CD4-positive, alpha-beta T cell treated with Interferon alpha-2 for 1 hour (primary cell): ENCODE measurements at places on chromosomes 6 and 20.

GRCh38 chr6:167162591-167162990 is 4.8 kb upstream of the GPR31 start:
- no peak for DNase-seq

DNA sequence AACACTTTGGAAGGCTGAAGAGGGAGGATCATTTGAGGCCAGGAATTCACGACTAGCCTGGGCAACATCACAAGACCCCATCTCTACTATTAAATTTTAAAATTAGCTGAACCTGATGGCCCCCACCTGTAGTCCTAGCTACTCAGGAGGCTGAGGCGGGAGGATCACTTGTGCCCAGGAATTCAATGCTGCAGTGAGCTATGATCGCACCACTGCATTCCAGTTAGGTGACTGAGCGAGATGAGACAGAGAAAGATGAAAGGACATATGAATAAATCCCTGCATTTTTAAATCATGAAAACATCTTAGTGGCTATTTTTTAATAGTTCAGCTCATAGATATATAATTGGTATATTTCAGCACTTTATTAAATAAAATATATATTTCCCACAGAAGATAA is 93.8 kb downstream of the GPR63 start:
- DNase-seq: no peak

- DNase-seq: no peak
These were observed 5.5 kb upstream of the NPBWR2 start for GRCh38 chr20:64112691-64113443.

DNA sequence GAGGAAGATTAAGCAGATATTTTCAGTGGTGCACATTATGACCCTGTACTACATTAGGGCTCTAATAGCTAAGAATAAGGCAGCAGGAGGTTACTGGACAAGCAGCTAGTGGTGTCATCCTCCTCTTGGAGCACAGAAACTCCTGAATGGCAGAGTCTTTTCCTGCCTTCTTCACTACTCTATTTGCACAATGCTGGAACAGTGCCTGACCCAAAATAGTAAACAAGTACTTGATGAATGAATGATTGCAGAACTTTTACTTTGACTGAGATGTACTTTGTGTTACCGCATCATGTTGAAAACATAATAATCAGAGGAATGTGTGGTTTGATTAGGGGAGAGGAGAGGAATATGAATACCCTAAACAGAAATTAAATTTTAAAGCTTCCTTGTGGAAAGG is 30.0 kb upstream of the UST start:
- DNase-seq: no peak

- DNase-seq: no peak
These were observed 203.0 kb downstream of the CDC5L start for GRCh38 chr6:44590471-44590870.

DNA sequence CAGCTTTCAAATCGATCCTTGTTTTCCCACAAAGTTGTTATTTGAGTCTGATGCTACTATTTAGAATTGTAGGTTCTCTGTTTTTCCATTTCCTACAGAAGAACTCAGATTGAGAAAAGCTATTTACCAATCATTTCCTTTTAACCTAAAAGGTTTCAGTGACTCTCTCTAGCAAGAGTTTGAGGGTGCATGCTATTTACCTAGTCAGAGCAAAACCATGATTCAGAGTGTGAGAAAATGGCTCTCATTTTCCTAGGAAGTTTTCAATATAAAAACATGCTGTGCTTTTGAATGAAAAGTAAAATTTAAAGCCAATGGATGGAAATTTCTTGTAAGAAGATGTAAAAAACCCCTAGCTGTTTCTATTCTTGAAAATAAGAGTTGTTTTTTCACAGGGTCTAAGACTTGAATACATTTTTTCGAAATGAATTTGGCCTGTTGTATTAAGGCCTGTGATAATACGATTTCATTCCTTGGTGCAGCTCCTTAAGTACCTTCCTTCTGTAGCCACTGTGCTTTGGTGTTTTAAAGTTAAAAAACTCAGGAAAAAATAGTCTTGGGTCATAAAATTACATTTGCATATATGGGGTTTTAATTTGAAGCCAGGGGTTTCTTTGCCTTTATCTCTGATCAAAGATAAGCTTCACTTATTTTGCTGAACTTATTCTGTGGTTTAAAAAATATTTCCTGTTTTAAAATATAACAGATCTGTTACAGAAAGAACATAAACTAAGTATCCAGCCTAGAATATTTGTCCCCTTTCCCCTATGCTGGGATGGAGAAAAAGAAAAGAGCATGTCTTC is 18.0 kb upstream of the RSPH3 start:
- no peak for DNase-seq

DNA sequence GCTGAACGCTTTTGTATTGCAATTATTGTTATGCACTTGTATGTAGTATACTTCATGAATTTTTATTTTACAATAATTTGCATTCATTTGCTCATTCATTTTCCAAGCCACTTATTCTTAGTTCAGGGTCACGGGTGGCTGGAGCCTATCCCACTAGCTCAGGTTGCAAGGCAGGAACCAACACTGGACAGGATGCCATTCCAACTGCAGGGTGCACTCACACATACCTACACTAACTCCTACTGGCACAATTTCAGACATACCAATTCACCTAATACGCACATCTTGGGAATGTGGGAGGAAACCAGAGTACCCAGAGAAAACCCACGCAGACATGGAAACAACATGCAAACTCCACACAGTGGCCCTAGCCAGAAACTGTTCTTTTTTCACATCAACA is 61.8 kb downstream of the LMBRD1 start:
- no peak for DNase-seq

DNA sequence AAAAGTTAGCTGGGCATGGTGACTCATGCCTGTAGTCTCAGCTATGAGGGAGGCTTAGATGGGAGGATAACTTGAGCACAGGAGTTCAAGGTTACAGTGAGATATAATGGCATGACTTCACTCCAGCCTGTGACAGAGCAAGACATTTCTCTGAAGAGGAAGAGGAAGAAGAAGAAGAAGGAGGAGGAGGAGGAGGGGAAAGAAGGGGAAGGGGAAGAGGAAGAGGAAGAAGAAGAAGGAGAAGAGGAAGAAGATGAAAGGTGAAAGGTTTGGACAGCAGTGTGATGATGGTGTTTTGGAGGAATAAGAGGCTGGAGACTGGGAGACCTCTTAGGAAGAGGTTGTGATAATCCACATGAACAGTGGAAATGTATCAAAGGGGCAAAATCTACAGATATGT is 410.7 kb upstream of the JAG1 start:
- DNase-seq: no peak

DNA sequence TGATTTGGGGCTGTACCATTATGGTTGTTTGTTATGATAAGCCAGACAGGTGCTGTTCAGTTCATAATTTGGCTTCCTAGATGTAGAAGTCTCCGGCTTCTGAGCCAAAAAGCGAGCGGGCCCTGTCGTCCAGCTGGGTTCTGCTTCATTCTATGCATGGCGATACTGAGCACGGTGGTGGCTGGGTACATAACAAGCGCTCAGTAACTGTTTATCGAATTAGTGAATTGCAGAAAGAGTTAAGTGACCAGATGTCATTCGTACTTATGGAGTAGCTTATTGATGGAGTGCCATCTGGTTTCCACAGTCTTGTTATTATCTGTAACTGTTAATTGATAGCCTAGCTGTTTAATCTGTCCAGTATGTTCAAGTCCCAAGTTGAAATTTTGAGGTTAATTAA is 85.0 kb downstream of the DTD1 start:
- no peak for DNase-seq

DNA sequence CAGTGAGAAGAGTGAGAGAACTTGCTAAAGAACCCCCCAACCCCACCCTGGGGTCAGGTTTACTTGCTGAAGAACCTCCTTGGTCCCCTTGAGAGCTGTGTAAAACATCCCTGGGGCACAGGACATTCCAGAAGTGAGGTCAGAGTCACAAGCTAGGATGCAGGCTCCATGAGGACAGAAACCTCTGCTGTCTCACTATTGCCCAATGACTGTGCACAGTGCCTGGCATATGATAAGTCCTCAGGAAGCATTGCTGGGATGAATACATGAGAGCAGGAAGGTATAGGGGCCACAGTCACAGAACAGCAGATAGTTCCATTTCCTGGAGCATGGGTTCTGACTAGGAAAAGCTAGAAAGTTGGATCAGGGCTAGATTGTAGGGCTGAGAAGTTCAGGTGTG is 18.4 kb downstream of the NT5E start:
- DNase-seq: no peak

GRCh38 chr6:39049575-39050283 is 1.1 kb downstream of the GLP1R start:
- no peak for DNase-seq

- DNase-seq: no peak
These were observed 411.2 kb upstream of the SULF2 start for GRCh38 chr20:48196486-48196885.

DNA sequence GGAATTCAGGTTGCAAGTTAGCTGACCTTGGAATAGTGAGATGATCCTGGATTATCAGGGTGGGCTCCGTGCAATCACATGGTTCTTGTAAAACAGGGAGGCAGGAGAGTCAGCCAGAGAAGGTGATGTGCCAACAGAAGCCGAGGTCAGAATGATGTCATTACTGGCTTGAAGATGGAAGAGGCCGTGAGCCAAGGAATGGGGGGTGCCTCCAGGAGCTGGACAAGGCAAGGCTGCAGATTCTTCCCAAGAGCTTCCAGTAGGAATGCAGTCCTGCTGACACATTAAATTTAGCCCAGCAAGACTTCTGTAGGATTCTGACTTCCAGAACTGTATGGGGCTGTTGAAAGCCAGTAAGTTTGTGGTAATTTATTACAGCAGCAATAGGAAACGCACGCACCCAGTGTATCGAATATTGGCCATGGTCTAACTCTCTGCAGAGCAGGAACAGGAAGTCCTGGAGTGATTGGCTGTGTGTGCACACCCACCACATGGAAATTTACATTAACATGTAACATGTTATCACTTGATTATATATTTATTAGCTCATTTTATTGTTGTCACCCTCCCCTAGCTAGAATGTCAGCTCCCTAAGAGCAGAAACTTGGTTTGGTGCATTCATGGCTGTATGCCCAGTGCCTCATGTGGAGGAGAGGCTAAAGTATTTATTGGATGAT is 19.1 kb downstream of the SLC24A3 start:
- no peak for DNase-seq

- DNase-seq: no peak
These were observed at the start of gene PRL for GRCh38 chr6:22296936-22297335. TSS of gene PRL (minus strand) at chr6:22297036. CDS start at chr6:22296982, 54 bp downstream.

GRCh38 chr6:40743690-40744446 is 156.7 kb upstream of the LRFN2 start:
- DNase-seq: no peak
